ENCODE measurements at places on chromosomes 11 and 22.

GRCh38 chr22:28956506-28956905 is 73.1 kb downstream of the ZNRF3 start:
- DNase-seq = no peak

GRCh38 chr22:28939932-28940331 is 56.6 kb downstream of the ZNRF3 start:
- no peak for DNase-seq

DNA sequence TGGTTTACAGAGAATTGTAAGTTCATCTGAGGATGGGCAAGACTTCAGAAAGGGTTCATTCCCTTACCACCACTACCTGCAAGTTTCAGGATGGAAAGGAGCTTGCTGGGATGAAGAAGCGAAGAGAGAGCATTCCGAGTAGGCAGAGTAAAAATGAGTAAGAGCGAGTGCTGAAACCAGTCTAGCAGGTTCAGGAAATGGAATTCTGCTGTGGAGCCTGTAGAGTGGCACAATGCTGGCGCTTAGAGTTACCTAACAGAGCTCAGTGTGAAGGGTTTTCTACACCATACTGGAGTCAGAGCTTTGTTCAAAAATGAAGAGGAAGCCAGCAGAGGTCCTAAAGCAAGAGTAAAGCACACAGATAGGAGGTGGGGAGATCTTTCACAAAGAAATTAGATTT is 179.2 kb upstream of the ZC3H12C start:
- no peak for DNase-seq

GRCh38 chr11:25755381-25755780 is 576.5 kb upstream of the ANO3 start:
- DNase-seq = no peak

DNA sequence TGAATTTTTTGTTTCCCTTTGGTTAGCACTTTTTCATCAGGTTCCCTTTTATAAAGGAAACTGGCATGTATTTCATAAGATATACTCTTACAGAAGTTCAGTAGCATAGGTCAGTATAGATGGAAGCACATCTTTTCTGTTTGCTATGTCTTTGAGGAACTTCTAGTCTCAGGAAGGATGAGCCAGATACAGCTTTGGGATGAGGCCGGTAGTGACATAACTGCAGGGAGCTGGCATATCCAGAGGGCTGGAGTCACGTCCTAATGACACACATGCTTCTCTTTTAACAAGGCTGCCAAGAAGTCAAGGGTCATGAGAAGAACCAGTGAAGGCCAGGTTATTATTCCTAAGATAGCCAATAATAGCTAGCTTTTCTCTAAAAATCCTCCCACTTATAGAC is 33.3 kb upstream of the ADSL start:
- no peak for DNase-seq

DNA sequence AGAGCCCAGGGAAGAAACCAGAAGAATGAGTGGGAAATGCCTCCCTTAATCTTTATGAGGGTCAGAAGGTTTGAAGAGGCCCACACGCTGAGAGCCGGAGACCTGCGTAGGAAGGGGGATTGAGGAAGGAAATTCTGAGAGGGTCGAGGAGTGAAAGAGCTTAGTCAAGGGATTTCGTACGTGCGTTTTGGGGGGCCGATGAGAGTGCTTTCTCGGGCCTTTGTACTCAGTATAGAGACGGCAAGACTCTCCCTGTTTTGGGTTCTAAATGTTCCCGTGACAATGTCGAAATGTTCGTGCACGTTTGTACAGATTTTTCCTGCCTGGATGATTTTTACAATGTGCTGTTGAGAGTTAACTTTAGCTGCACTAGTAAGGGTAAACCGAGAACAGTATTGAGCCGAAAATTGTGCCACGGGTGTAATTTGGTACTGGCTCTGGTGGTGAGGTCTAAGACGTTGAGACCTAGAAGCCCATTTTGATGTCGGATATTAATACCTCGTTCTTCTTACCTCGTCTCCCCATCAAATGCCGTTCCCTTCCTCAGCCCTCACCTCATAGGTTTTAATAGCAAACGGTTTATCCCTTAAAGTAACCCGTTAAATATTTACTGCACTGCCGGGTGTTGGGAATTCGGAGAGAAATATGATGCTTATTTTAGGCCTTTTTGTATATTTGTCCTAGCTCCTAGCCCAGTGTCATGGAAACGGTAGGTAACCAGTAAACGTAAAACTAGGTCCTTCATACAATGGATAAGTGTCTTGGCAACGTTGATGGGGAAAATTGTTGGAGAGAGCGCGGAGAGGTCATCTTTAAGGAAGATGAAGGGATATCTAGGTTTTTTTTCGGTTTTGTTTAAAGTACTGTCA is 734 bp downstream of the C11orf58 start:
- DNase-seq = no peak

DNA sequence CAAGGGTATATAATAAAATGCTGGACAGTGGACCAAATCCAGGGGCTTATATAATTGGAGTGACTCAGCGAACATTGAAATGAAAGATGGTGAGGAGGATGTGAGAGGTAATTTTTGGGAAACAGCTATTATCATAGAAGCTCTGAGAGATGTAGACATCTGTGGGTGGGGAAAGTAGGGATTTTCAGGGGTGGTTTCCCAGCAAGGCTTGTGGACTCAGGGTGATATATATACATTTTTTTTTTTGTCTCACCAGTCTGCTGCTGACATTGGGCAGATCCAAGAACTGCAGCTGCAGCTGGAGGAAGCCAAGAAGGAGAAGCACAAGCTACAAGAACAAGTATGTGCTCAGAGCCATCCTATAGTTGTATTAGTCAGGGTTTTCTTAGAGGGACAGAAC is 208.1 kb downstream of the MYO18B start:
- DNase-seq = no peak

DNA sequence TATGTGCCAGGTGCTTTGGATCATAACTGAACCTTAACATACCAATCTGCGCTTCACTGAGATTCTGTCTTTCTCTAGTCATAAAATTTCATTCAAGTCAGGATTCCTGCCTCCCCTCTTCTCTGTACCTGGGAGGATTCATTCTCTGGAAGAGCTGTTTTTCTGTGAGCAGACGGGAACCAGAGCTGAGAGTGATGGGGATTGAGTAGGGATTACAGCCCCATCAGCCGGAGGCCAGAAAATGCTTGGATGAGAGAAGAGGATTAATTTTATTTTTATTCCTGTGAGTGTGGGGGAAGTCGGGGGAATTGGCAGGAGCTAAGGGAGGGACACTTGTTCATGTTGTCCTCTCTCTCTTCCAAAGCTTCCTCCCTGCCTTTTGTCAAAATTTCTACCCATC is 4.7 kb downstream of the STX3 start:
- no peak for DNase-seq

- DNase-seq = no peak
Measured at GRCh38 chr11:128195057-128195751, 392.2 kb downstream of the ETS1 start.

- no peak for DNase-seq
Measured at GRCh38 chr11:96132437-96132836, 208.5 kb upstream of the MTMR2 start.

DNA sequence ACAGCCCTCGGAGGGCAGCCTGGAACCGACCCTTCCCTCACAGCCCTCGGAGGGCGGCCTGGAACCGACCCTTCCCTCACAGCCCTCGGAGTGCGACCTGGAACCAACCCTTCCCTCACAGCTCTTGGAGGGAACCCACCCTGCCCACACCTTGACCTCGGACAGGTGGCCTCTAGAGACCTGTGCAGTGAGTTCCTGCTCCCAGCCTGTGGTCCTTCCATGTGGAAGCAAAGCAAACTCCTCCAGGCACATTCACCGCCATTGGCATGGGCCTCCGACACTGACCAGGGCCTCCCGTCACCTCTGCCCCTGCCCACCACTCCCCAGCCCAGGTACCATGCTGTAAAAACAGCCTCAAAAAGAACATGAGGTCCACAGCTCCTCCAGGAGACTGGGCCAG is 272.1 kb downstream of the BRD1 start:
- no peak for DNase-seq

GRCh38 chr22:36443198-36443770 is 38.2 kb downstream of the TXN2 start:
- DNase-seq = no peak

- DNase-seq = no peak
Measured at GRCh38 chr22:49961601-49962011, 1.0 kb downstream of the PIM3 start.

DNA sequence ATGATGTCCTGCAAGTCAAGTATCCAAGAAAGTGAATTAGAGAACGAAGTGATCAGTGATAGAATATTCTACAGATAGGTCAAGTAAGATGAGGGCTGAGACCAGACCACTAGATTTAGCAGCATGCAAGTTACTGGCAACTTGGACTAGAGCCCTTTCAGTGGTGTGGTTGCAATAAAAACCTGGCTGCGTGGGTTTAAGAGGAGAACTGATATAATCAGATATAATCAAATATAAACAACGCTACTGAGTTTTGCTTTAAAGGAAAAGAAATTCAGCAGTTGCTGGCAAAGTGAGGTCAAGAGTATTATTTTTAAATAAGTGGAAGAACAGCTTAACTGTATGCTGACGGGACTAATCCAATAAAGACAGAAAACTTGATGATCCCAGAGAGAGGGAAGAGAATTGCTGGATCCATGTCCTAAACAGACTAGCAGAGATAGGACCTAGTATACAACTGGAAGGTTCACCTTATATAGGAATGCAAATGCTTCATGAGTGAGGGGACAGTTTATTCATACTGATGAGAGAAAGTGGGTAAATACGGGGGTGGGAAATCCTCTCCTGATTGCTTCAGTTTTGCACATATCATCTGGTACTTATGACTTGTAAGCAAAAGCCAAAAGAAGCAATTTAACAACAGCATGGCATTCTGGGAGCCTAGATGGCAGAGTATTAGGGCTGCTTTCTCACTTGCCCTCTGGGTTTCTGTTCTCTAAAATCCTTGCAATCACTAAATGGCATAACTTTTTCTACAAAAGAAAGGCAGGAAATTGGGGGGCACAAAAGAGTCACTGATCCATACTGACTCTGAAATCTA is 146.2 kb downstream of the RBFOX2 start:
- DNase-seq = no peak

DNA sequence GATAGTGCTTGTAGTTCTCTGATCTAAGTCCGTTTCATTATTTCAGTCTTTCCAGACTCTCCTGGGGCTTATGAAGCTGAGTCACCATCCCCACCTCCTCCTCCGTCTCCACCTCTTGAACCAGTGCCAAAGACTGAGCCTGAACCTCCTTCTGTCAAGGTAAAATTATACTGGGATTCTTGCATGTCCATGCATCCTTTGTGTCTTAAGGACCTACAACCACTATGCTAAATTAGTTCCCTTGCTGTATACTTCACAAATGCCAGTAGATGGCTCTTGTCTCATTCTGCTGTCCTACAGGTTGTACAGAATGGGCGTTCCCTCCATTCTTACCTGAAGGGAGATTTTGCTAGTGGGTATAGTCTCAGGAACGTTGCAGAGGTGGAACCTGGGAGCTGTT is 42.2 kb downstream of the POLD3 start:
- no peak for DNase-seq

GRCh38 chr11:11752679-11753078 is 89.1 kb upstream of the USP47 start:
- DNase-seq = no peak

DNA sequence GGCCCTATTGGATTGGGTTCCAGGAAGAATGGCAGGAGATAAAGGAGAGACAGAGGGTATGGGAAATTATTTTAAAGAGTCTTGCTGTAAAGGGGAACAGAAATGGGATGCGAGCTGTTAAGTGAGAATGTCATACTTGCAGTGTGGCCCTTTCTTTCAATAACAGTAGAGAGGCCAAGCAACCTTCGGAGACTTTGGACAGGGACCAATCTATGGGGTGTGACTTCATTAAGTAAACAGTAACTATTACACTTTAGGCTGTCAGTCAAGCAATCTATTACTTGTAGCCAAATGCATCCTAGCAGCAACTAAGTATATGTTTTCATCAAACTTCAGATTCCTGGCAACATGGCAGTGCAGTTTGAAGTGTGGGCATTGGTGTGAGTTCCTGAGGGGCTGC is 376.2 kb upstream of the LARGE1 start:
- DNase-seq = no peak

- DNase-seq = no peak
Measured at GRCh38 chr22:27883656-27884350, 35.3 kb downstream of the PITPNB start.

DNA sequence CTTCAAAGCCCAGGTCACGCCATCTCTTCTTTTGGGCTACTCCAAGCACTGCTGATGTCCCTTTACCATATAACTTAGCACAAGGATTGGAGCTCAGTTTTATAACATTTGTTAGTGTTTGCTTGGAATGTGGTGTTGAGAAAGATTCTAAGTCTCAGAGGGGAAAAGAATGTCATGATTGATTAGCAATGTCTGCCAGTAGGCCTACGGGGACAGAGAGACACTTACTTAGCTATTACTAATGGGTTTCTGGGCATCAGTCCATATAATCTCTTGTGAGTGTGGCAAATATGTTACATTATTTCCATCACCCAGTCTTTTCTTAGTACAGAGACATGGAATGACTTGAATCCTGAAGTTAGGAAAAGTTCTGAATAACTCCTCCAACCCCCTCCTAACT is 75.4 kb upstream of the FSHB start:
- DNase-seq = no peak

GRCh38 chr22:39176143-39176713 is 23.7 kb upstream of the CBX7 start:
- no peak for DNase-seq

GRCh38 chr11:84145616-84146185 is 859.5 kb upstream of the CCDC90B start:
- DNase-seq = no peak

DNA sequence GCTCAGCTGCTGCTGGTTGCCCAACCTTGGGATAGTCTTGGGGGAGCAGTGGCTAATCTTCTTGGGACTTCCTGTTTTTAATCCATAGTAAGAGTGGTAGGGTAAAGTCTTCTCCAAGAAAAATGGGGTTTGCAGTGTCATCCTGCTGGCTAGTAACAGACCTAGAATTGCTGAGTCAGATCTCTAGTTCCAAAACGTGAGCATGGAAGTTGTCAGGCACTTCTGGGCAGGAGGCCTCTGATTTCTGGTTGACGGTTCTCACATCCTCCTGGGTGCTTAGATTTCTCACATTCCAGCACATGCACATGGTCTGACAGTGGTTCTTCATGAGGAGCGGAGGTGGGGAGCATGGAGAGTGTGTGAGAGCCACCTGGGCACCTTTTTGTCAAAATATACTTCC is 410.0 kb downstream of the OPCML start:
- no peak for DNase-seq

- no peak for DNase-seq
Measured at GRCh38 chr11:72141066-72141465, 5.5 kb downstream of the FOLR3 start.
